ENCODE measurements at places on chromosomes 3 and 15.

DNA sequence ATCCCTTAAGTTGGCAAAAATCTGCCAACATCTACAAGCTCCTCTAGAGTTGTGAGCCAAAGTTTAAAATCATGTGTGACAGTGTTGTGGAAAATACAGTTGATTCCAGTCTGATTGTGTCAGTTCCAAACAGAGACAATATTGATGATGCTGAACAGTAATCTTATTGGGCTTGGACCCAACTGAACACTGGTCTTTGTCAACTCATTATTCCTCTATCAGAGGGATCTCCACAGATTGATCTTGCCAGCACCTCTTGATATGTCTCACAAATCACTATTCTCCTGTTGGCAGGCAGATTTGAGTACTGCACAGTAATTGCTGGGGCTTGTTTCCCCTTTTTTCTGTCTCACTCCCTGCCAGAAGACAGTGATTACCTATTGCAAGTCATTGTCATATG, 326.6 kb upstream of the DPH6 start:
- peak; percentile 95 for DNase-seq

DNA sequence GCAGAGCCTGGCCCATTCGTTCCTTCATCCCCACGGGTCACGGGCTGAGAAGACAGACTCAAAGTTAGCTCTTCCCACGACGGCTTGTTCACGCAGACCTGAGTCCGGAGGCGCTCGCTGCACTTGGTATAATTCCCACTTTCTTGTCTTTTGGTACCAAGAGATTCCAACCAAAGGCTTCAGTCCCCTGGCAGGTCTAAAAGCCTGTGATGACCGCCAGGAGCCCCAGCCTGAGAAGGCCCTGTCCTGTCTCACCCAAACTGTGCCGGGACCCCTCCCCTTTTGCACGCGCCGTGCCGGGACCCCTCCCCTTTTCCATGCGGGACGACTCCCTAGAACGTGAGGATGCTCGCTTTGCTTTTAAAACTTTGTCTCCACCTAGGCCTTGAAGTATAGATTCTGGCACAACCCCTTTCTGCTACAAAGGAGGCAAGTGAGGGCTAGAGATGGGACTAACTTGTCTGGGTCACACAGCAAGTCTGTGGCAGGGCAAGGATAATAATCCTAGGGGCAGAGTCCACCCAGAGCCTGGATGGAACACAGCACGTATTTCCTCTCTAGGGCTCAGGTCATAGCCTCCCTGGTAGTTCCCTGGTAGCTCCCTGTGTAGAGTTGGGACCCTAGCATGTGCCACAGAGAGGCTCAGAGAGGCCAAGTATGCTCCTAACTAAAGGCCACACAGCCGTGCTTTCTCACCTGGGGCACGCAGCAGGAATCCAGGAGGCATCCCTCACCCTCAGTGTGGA, 211.3 kb downstream of the XXYLT1 start:
- DNase-seq, result no peak

GRCh38 chr3:122577409-122578031, at the start of gene PARP15:
Gene PARP15 (plus strand): TSS chr3:122577650. CDS start chr3:122577668, 18 bp downstream.
- DNase-seq, result no peak

GRCh38 chr15:89836267-89837133, 21.8 kb upstream of the ANPEP start:
- DNase-seq, result no peak

DNA sequence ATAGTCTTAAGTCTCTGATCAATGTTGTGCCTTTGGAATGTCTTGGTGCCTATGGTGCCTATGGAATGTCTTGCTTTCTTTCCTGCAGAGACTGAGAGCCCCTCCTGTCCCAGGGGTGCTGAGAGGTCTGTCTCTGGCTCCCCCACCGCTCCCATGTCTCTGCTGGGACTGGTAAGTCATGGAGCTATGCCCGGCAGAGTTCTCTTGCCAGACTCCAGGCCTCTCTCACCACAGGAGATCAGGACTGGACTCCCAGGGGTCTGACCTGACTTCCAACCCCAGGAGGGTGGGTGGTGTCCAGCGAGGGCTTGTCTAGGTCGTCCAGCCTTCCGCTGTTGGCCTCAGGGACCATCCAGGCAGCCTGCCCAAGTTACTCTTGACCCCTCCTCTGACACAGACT, 14.0 kb upstream of the CYP11A1 start:
- no peak for DNase-seq

GRCh38 chr3:172312711-172313110, 135.5 kb downstream of the GHSR start:
- no peak for DNase-seq

- no peak for DNase-seq
Observed at GRCh38 chr3:36909181-36909580, 35.7 kb downstream of the TRANK1 start.

DNA sequence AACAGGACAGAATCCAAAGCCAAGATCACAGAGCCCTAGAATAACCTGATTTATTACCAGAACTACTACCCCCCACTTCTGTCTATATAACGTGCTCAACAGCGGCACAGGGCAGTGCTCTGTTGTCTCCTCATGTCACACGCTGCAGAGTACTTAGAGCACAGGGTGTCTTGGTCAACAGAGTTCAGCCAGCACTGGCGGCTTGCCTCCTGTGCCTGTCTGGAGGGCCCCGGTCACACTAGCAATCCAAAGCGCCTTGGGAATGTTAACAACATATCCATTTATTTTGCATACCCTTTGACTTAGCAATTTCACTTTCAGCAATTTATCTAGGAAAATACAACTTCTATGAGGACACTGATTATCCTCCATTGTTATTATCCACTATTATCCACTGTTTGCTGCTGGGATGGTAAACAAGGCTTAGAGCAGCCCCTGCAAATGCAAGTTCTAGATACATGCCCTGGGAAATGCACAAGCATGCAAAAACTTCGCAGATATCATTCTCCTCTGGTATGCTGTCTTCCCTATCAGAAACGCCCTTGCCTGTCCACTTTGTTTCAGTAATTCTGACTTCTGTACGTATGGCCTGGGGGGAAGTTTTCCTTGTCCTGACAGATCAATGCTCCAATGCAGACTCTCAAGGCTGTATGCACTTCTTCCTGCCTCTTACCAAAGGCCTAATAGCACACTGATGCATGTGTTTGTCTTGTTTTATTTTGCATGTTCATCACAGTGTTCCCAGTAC, 86.2 kb upstream of the OCA2 start:
- DNase-seq, result no peak

DNA sequence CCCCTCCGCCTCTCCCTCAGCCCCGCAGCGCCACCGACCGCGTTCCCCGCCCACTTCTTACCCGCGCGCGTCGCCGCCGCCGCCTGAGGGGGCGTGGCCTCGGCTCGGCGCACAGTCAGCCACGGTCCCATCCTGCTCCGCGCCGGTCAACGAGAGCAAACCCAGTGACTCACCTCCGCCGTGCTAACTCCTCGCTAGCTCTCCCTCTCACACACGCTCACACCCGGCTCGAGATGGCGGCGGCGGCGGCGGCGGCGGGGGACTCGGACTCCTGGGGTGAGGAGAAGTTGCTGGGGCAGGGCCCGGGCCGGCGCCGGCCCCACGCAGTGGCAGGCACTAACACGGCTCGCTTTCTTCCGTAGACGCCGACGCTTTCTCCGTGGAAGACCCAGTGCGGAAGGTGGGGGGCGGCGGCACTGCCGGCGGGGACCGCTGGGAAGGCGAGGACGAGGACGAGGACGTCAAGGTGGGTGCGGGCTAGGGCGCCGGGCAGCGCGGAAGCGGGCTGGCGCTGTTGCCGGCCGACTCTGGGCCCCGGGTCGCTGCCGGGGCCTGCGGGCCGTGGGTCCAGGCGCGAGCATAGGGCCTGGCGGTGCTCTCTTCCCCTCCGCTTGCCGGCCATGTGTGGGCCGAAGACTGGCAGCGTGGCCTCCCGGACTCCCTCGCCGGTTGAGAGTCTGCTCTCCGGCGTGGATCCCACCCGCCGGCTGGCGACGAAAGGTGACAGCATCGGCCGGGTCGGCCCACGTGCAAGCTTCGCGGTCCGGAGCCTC, at the start of gene EIF3J:
Gene EIF3J, plus strand, starts transcription at position 186 of the 773 bp plus-strand sequence. Its CDS starts 48 bp downstream, at position 234.
- DNase-seq, result peak; percentile 94

DNA sequence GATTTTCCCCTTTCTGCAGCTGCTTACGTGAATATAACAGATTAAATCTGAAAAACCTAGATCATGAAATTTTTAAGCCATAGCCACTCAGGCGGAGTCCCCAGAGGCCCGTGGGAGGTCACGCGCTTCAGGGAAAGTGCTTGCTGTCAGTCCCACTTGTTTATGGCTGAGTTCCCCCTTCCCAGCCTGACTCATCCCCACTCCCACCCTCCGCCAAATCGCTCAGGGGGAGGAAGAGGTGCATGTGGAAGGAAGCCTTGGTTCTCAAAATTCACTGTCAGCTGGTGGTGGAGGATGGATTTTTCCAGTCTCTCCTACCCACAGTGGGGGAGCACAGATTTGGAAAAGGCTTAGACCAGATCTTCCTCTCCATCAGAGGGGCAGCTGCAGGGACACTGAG, 67.4 kb downstream of the CORO2B start:
- DNase-seq, result no peak

DNA sequence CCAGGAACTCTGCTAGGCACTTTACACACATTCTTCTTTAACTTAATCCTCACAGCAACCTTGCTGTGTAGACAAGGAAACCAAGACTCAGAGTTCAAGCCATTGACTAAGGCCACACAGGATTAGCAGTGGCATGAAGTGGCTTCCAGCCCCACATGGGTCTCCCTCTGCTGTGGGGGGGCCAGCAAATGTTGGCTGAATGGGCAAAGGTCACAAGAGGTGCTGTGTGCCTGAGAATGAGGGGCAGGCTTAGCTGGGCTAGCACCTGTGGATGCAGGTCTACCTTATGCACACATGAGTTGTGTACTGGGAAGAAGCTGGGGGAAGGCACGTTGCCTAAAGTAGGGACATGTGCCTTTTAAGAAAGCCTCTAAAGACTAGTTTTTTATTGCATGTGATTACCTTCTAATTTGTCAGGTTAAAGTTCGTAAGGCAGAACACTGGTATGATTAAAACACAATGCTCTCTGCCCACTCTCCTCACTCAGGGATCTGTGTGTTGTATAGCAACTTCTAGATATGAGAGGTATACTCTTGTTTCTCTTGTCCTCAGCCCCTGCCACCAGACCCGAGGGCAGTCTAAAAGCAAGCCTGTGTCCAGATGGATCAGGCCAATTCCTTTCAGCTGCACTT, 10.9 kb downstream of the BAHD1 start:
- no peak for DNase-seq

DNA sequence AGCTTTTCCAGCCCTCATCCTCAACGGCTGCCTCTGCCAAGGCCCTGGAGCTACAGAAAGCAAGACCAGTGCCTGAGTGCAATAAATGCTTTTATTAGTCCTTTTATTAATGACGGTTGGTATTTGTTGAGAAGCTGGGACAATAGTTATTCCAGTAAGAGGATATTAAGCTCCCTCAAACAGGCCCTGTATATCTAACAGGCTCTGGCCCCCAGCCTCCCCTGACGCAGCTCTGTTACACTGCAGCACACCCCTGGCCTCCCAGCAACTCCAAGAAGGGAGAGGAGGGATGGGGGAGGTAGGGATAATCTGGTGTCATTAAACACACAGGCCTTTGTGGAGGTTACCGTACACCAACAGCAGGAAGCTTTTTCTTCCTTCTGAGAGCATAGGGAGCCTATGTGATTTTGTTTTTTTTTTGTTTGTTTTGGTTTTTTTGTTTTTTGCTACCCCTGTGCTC, 30.8 kb upstream of the MAGEF1 start:
- no peak for DNase-seq

DNA sequence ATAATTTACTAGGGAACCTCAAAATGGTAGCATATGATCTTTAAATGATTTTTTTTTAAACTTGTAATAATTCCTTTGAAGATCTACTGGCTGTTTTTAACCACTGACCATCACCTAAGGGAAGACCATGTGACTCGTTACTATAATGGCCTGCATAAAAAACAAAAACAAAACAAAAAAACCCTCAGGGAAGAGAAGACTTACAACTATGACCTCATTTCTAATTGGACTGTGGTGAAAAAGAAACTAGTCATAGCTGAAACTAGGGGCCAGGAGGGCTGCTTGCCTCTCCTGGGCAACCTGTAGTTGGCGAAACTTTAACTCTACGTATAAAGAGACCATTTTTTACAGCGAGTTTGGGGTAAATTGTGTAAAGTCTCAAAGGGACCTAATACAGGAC, 23.0 kb downstream of the PAQR9 start:
- DNase-seq, result no peak

- DNase-seq, result peak; percentile 48
Observed at GRCh38 chr3:126197854-126198584, 17.6 kb upstream of the ALDH1L1 start.

GRCh38 chr15:92661069-92661468, 5.5 kb upstream of the FAM174B start:
- no peak for DNase-seq

- DNase-seq, result no peak
Observed at GRCh38 chr15:77617476-77618230, 15.1 kb downstream of the LINGO1 start.

DNA sequence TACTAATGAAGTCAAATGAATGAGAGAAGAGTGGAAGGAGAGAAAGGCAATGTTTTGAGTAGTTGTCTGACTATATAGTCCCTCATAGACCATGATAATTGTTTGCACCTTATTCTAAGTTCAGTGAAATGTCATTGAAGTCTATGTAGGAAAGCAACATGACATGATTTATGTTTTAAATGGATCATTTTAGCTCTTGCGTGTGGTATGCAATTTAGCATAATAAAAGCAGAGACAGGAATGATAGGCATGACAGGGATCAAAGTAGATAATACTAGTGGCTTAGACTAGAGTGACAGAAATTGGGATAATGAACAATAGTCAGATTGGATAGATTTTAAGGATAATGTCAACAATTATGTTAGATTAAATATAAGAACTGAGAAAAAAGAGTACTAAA, 132.5 kb downstream of the PYDC2 start:
- DNase-seq, result no peak

GRCh38 chr3:8663177-8664061, 18.8 kb upstream of the SSUH2 start:
- DNase-seq, result peak; percentile 67

DNA sequence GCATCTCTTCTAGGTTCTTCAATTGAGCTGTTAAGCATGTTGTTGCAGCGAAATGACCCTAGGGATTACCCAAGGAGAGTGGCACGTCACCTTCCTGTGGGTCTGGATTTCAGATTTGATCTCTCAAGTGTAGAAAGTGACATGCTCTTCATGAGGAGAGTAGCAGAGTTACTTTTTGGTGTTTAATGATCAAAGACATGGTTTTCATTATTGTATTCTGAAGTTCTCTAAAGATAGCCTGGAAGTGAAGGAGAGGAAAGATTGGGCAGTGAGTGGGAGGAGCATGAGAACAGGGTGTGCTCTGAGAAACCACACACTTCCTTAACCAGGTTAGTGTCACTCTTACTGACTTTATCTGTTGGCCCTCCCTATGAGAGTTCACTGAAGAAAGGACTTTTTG, 153.6 kb downstream of the AKAP13 start:
- DNase-seq, result no peak

GRCh38 chr15:25797936-25798901, 64.9 kb downstream of the ATP10A start:
- DNase-seq, result no peak

GRCh38 chr15:90598031-90598577, 68.4 kb downstream of the CRTC3 start:
- DNase-seq, result no peak

DNA sequence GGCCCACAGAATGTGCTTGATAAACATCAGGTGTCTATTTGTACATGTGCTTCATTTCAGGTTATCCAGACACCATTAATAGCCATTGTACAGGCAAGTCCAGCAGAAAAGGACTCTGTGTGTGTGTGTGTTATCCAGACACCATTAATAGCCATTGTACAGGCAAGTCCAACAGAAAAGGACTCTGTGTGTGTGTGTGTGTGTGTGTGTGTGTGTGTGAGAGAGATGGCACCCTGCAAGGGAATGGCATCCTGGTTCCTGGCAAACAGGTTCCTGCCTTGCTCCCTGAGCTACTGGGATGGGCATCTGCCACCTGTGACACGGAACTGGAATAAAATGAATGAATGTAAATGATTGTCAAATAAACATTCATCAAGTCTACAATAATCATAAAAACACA, 11.7 kb downstream of the SUCLG2 start:
- no peak for DNase-seq
